ENCODE measurements at places on chromosomes 1 and 21.

- DNase-seq, result no peak
Measured at GRCh38 chr1:185632659-185633423, 101.3 kb upstream of the HMCN1 start.

- DNase-seq, result no peak
Measured at GRCh38 chr1:28171246-28171645, 5.2 kb downstream of the PTAFR start.

GRCh38 chr21:38768471-38769063, 37.2 kb upstream of the ETS2 start:
- DNase-seq, result no peak

DNA sequence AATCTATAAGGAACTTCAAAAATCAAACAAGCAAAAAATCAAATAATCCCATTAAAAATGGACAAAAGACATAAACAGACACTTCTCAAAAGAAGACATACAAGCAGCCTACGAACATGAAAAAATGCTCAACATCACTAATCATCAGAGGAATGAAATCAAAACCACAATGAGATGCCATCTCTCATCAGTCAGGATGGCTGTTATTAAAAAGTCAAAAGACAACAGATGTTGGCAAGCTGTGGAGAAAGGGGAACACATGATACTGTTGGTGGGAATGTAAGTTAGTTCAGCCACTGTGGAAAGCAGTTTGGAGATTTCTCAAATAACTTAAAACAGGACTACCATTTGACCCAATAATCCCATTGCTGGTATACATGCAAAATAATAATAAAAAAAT, 226.4 kb downstream of the S1PR1 start:
- DNase-seq, result no peak

DNA sequence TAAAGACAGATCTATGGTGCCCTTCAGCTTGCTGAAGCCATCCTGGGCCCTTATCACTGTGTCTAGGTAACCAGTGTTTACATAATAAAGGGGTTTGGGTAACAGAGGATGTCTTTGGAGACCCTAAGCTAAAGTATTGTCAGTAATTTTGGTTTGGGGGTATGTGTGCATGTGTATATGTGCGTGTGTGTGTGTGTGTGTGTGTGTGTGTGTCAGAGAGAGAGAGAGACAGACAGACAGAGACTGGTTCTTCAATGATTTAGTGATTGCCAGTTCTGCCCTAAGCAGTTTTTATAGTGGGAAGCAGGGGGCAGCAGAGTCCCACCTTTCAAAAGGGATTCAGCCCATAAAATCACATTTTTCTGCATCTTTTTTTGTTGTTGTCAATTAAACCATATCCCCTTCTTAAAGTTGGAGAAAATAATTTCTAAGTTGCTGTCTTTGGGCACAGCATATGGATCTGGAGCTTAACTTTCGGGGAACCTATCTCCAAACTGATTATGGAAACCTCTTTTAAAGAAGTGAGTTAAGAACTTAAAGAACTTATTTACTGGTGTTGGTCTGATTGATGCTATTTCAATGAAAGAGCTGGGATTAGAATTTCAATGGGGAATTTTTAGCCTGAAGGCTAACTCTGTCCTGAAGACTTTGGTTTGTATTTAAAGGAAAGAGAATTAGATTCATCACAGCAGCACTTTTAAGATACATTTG, 51.1 kb downstream of the ZNF326 start:
- DNase-seq, result no peak

GRCh38 chr1:107941531-107941930, 23.4 kb downstream of the VAV3 start:
- no peak for DNase-seq

- no peak for DNase-seq
Measured at GRCh38 chr1:229037806-229038405, 233.0 kb upstream of the RAB4A start.

All from urinary bladder (tissue), 4 donors.